ENCODE measurements at places on chromosomes 2 and 18.

GRCh38 chr2:112834396-112835037, 2.1 kb downstream of the IL1B start:
- DNase-seq = no peak

DNA sequence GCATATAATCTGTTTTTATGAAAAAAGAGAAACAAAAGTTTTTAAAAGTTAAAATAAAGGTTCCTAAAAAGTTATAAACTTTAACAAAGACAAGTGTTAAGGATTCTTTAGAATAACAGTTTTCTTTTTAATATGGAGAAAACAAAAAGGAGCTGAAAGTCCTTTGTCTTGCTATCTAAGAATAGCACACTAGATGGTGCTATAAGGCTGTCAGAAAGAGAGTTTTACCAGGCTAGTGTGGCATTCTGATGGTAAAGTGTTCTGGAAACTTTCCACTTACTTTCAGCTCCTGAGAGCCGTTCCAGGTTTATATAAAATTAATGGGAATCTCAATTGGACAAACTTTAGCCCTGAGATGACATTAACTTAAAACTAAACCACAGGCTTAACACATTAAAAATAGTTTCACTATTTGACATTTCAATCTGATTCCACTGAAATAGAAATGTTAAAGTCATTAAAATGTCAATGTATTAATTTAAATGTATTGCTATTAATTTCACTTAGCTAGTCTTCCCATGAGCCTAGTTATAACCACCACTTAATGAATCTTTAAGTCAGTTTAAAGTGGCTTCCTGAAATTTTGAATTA, 3.7 kb downstream of the FBXO48 start:
- DNase-seq = no peak

GRCh38 chr2:140662504-140662903, 1468.3 kb downstream of the LRP1B start:
- no peak for DNase-seq

DNA sequence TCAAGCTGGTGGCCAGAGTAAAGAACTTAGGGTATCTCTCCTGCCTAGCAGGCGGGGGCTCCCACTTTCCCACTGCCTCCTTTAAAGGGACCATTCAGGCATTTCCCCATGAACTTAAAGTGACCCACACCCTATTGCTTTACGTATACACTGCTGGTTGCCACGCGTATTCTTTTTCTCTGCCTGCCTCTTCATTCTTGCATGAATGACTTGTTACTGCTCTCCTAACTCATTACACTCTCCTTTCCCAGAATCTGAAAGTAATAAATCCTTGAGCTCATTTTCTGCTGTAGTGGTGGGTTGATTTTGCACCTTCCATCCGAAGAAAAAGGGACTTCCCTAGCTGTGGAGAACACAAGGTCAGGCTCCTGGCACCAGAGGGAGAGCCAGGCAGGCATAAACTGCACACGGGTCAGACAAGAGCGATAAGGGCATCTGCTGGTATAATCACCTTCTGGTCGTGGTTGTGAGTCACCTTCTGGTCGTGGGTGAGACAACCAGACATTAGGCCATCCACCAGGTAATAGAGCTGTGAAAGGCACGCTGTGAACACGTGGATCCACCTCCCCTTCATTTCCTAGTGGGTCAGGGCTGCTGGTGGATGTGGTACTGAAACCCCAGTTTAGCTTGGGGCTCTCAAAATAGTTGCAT, 950.3 kb downstream of the SOCS6 start:
- no peak for DNase-seq

DNA sequence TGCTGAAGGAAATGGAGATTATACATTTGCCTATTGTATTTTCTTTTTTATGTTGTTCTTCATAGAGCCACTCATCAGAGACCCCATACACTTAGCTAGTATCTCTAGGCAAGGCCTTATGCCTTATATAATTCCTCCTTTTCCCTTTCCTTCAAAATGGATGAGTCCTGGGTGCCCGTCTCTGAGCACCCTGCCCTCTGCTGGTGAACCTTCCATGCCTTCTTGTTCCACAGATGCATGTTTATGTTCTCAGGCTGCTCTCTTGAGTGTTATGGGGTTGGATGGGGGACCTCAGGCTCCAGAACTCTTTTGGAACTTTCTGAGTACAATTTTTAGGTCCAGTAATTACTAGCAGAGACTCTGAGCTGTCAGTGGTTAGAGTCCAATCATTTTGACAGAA, 368.6 kb upstream of the SPRED2 start:
- no peak for DNase-seq

DNA sequence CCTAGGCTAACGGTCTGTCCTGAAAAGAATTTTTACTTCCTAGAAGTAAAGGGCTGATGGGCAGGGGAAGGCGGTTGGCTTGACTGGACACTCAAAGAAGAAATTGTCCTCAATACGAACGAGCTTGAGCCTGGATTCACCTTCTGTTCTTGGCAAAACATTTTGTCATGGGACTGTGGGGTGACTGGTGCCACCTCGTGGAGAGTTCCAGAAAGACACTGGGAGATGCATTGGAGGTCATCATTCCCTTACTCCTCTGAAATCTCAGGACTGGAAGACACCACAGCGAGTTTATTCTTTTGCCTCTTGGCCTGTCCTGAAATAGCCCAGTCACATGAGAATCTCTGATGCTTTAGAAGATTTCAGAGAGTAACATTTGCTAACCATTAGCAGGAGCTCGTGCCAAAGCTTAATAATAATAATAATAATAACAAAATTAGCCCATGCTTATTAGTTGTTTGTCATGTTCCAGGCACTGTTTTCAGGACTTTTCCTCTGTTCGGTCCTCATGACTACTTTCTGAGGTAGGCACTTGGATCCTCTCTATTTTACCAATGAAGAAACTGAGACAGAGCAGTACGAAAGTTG, 44.5 kb downstream of the TMEM182 start:
- peak; percentile 9 for DNase-seq

- DNase-seq = no peak
Observed at GRCh38 chr2:142536492-142536891, 341.0 kb upstream of the KYNU start.

- DNase-seq = no peak
Observed at GRCh38 chr2:147441182-147441581, 403.6 kb upstream of the ACVR2A start.

DNA sequence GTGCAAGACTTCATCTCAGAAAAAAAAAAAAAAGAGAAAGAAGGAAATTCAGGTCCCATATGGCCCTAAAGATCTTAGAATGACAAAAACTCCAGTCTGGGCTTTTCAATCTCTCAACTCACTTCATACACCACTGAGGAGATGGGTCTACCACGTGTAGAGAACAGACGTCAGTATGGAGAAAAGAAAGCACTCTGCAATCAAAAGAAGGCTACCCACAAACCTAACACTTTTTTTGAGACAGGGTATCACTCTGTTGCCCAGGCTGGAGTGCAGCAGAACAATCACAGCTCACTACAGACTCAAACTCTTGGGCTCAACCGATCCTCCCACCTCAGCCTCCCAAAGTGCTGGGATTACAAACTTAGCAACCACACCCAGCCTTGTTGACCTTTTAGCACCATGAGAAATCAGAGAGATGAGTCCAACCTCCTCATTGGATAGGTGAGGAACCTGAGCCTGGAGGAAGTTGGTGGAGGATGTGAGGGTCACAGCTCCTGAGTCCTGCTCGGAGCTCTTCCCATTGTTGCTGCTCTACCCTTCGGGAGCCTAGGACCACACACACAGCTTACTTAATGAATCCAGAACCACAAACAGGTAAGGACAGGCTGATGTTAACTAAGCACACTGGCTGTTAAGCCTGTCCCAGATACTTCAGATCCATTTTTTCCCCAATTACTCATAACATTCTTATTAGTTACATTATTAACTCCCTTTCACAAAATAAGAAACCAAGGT, 23.7 kb downstream of the TBC1D8 start:
- no peak for DNase-seq

DNA sequence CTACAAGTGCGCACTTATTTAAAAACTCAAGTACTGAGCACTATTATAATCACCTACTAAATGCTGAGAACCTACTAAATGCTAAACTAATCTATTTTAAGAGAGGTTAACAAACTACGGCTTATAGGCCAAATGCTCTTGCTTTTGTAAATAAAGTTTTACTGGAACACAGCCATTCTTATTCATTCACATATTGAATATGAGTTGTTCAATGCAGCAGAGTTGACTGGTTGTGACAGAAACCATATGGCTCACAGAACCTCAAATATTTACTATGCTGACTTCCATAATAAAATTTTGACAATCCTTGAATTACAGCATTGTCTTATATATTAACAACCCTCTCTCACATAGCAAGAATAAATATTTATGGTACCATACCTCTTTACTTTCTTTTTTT, 103.2 kb downstream of the ZNF521 start:
- no peak for DNase-seq

DNA sequence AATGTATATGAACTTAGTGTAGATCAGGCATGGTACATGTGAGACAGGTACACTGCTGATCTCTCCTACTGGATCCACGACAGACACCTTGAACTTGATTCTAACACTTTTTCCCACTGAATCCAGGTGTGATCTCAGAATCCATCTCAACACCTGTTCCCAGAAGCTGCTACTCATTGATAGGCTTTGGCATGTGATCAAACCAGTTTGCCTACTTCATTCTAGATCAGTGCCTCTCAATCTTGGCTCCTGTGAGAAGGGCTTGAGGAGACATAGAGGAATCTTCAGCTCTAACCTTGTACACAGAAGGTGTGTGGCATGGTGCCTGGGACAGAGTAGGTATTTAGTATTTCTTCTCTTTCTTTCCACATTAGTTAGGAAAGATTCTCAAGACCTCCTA, 212.3 kb upstream of the ATP5MC3 start:
- DNase-seq = no peak

Data from stimulated activated CD4-positive, alpha-beta T cell treated with anti-CD3 and anti-CD28 coated beads, TNF-alpha, amount 100 ng/mL, for 4 hours (primary cell).